ENCODE measurements at places on chromosomes 7 and 10.

DNA sequence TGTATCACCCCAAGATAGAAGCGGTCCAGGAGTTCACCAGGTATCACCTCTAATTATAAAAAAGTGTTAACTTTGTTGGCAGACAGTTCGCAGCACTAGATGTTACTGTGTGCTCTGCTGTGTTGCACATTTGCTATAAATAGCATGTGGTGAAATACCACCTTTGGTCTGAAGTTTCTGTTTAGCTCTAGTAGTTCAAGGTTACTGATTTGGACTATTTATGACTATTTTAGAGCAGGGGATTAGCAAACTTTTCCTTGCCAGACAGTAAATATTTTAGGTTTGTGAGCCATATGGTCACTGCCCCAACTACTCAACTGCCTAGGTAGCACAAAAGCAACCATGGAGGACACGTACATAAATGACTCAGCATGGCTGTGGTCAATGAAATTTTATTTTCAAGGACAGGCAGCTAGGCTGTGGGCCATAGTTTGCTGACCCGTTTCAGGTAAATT lies 16.5 kb downstream of the DENND10 start:
- DNase-seq, result no peak

DNA sequence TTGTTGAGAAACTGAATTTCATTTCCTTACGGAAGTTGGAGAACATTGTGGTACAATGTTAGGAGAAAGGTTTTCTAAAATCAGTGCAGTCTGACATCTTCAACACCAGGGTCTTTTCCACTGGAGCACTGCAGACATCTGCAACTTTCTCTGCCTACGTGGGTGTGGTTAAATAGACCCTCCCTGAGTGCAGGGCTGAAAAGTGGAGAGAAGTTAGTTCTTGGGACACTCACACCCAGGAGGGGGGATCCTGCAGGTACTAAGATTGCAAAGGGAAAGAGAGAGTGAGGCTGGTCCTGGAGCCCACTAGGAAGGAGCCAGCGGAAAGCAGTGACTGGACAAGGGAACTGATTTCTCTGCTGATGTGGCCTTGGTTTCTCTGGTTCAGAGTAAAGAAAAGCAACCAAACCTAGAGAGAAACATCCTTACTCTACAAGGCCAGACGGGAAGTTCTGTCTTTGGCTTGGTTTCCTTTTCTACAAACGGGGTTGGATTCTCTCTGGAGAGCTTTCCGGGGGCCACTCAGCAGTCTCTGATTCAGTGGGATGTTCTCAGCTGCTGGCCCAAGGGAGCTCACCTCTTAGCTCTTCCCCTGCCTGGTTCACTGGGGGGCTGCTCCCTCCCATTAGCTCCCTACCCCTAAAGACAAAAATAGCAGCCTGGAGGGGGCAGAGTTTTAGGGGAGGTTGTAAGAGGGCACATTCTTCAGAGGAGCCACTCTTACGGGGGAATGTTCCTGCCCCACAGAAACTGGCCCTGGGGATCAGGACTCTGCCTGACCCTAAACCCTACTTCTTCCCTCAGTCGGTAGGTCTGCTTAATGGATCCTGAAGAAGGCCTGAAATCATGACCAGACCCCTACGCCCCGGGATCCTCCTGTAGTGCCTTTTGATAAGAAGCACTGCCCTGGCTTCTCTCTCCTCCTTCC lies 2.7 kb downstream of the UPP1 start:
- DNase-seq, result no peak

GRCh38 chr10:110803239-110803749 lies 68.4 kb upstream of the PDCD4 start:
- DNase-seq, result no peak

- DNase-seq, result no peak
Measured at GRCh38 chr10:76347832-76348231, 916.4 kb downstream of the LRMDA start.

- DNase-seq, result peak; percentile 59
Measured at GRCh38 chr7:115230882-115231571, 309.1 kb downstream of the MDFIC start.

DNA sequence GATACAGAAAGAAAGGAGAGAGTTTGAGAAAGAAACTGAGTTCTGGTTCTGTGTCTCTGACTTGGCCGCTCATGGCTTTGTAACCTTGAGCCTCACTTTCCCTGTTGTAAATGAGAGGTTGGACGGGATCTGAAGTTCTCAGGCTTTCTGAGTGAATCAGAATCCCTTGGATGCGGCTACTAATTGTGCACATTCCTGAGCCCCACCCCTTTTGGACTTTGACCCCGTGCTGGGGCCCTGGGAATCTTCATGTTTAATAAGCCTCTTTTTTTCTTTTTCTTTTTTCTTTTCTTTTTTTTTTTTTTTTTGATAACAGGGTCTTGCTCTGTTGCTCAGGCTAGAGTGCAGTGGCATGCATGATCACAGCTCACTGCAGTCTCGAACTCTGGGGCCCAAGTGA lies 26.9 kb downstream of the SLC25A28 start:
- DNase-seq, result no peak

DNA sequence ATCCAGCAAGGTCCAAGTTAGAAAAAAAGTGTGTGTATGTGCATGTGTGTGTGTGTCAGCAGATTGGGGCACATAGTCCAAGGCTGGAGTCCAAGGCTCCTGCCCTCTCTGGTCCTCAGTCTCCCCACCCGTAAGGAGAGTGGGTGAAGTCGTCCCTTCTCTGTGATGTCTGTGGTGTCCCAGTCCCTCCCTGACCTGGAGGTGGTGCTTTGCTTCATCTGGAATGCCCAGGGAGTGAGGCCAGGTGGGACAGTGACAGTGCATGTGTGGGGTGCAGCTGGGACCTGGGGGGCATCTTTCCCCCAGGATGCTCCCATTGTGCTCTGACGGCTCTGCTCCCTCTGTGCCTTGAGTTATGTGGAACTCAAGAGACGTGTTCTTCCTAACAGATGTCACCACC lies 18.0 kb downstream of the AQP1 start:
- no peak for DNase-seq

GRCh38 chr10:131009791-131010190 lies 301.7 kb downstream of the TCERG1L start:
- no peak for DNase-seq

DNA sequence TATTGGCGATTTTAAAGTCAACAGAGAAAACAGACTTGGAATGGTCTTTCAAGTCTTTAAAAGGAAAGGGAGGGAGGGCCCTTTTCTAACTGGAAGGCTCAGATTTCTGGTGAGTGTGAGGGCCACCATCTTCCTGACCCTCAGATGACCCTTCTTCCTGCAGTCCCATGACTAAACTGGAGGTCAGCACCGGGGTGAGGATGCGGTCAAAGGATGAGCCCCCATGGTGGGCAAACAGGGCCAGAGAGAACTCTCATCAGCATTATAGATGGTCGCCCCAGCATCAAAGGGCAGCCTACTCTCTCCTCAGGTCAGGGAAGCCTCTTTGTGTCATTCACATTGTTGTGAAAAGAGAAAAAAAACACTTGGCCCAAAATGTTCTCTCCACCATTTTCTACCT lies 219.2 kb downstream of the LRMDA start:
- DNase-seq, result no peak

- no peak for DNase-seq
Measured at GRCh38 chr10:103820101-103821062, 35.0 kb downstream of the SH3PXD2A start.

DNA sequence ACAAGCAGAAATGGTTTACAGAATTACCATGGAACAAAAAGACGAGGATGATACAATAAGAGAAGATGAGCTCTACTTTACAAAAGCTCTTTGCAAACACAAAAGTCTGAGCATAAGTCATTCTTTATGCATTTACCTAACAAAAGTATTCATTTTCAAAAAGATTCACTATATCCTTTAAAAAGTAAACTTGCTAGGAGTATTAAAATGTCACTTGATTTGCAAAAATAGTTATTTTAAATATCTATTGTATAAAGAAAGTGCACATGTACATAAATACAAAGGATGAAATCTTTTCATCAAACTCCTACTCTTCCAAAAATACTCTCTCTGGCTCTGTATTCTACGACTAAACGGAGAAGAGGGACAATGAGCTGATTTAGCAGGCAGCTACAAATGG lies 146.4 kb upstream of the STEAP1 start:
- DNase-seq, result no peak

- no peak for DNase-seq
Measured at GRCh38 chr7:50304129-50304910, at the start of gene IKZF1. Gene IKZF1 (plus strand): TSS chr7:50304716. CDS start chr7:50319062, 14,346 bp downstream.

DNA sequence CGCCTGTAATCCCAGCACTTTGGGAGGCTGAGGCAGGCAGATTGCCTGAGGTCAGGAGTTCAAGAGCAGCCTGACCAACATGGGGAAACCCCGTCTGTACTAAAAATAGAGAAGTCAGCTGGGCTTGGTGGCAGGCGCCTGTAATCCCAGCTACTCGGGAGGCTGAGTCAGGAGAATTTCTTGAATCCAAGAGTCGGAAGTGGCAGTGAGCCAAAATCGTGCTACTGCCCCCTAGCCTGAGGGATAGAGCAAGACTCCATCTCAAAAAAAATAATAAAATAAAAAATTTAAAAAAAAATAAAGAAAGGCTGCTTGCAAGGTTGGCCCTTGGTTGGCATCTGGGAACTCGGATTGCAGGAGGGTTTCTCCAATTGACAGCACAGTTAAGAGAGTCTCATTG lies 221.6 kb downstream of the DGKI start:
- no peak for DNase-seq

GRCh38 chr10:110363572-110364411 lies 59.1 kb upstream of the SMNDC1 start:
- DNase-seq, result no peak

- DNase-seq, result no peak
Measured at GRCh38 chr7:1086588-1087464, 1.1 kb upstream of the GPER1 start.

GRCh38 chr10:85598646-85599045 lies 767.9 kb downstream of the GRID1 start:
- DNase-seq, result no peak

DNA sequence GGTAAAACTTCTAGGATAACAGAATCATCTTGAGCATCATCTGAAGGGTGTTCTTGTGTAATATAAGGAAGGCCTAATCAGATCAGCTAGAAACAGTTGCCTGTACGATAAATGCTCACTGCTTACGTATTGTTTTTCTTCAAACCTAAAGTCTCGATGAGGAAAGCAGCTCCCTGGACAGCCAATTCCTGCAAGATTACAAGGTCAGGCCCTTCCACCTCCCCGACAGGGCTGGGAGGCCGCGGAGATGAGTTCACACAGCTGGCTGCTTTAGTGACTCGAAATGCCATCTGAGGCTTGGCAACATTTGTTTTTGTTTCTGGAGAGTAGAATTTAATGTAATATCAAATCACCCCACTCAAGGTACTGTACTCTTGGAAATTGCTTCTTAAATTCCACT lies 95.1 kb upstream of the PFKP start:
- DNase-seq, result no peak

- no peak for DNase-seq
Measured at GRCh38 chr7:1459920-1460820, 900 bp upstream of the MICALL2 start.

DNA sequence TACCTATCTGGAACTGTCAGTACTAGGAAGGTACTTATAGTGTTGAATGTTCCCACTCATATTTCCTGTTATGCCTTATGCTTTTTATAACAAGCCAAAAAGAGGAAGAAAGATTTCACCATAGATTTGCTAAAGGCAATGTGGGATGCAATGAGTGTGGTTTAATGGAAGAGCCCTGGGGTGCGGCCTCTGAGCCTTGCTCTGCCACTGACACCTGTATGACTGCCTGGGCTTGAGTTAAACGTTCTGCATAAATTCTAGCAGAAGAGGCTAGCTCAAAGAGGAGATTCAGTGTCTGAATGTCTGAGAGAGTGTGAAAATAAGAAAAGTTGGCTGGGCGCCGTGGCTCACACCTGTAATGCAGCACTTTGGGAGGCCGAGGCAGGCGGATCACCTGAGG lies 143.8 kb downstream of the TPST1 start:
- no peak for DNase-seq

DNA sequence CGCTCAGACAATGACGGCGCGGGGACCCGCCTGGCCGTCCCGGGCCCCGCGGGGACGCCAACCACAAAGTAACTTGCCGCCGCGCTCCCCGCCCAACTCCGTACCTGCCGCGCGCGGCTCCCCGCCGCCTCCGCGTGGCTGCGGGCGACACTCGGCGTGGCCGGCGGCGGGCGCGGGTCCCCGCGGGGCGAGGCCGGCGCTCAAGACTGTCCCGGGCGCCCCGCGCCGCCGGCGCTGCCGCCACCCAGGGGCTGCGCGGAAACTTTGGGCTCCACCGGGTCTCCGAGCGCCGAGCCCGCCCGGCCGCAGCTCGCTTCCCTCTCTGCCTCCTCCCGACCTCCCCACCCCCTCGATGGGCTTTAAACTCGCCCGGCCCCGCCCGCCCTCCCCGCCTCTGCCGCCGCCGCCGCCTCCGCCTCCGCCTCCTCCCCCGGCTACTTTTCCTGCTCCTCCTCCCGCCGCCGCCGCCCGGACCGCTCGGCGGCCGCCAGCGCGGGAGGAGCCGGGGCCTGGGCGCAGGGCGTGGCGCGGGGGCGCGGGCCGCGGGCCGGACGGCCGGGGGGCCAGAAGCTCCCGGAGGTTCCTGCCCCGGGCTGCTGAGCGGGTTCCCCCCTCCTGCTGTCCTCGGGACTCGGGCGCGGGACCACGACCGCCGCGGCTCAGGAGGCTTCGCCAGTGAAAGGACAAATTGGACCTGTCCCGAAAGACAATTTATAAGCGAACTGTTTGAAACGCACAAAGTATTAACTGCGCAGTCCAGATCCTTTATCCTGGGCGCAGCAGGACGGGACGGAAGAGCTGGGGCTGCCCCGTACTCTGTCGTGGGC lies 10.6 kb upstream of the GRB10 start:
- DNase-seq, result no peak

- DNase-seq, result no peak
Measured at GRCh38 chr7:64686493-64687184, 20.7 kb downstream of the ZNF107 start.

GRCh38 chr10:31120392-31120791 lies 88.7 kb upstream of the ZNF438 start:
- DNase-seq, result no peak

- no peak for DNase-seq
Measured at GRCh38 chr10:75932921-75933320, 501.5 kb downstream of the LRMDA start.

DNA sequence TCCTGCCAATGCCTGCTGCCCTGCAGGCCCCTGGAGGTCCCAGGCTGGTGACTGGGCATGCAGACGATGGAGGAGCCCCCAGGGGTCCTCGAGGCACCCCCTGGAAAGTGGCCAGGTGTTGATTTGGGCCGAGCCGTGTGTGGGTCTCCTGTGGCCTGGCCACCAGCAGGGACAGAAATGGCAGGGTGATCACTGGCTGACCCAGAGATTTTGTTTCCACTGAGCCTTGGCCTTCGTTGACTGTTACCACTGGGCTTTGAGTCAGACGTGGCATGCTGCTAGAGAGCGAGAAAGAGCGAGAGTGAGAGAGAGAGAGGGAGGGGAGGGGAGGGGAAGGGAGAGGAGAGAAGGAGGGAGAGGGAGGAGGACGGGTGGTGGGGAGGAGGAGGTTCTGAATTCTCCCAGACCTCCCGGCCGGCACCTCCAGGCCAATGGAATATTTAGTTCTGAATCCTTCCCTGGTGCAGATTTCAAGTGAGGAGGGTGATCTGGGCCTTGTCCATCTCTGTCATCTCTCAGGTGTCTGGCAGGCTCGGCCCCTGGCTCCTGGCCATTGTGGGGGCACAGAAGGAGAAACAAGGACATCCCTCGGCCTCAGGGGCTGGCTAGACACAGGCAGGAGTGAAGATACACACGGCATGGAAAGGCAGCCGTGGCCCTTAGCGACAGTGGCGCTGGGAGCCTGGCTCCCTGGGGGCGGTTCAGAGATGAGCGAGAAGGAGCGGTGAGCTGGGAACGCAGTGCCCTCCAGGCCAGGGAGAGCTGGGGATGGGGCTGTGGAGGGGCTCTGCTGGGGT lies 58.2 kb downstream of the GLRX3 start:
- DNase-seq, result no peak

- DNase-seq, result no peak
Measured at GRCh38 chr7:101615446-101615845, 13.7 kb downstream of the MYL10 start.

All from HS-27A (cell line).